ENCODE measurements at places on chromosomes 6 and 20.

GRCh38 chr6:110239526-110240274, 59.5 kb downstream of the CDC40 start:
- DNase-seq = no peak

DNA sequence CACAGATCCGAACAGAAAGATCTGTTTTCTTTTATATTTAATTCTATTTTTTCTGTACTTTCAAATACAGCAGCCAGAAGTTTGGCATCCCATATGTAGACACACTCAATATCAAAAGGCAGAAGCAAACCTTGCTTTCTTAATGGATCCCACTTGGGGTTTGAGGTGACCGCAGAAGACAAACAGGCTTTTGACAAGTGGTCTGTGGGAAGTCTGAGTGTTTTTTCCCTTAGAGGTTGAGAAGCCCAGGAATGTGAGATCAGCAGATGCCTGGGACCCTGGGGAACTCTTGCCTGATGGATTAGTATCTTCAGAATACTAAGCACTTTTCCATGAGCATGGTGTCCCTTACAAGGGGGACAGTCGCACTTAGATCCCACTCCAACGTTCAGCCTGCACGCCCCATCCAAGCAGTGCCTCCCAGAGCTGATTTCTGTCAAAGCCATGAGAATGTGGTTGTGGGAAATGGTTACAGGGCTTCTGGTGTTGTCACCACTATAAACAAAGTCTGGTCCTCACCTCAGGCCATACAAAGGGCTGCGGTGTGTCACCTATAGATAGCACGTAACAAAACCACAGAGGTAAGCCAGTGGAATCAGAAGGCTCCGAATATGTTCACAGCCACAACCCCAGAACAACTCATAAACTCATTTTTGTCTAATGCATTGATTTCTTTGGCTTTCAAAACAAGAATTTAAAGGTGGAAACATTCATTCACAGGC, 12.7 kb downstream of the IL17F start:
- no peak for DNase-seq

DNA sequence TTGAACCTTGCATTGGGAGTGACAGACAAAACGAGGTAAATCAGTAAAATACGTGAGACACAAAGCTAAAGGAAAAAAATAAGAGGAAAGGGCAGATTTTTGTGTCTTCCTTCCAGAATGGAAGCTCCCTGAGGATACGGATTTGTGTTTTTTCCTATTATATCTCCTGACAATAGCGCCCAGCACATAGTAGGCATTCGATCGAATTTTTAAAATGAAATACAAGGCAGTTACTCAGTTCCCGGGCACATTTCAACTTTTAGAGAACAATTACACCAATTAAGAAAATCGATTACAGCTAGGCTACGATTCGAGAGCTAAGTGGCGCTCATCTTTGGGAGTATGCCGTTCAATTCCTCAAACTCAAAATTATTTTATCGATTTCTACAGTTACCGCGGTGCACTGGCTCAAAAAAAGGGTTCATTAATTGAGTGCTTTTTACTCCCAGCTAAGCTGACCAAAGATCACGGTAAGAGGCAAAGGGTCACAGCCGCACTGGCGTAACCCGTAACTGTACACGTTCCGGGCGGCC, 443 bp downstream of the RMND1 start:
- DNase-seq = no peak

- DNase-seq = no peak
These were observed 849 bp downstream of the GSTA4 start for GRCh38 chr6:52994031-52994838.

DNA sequence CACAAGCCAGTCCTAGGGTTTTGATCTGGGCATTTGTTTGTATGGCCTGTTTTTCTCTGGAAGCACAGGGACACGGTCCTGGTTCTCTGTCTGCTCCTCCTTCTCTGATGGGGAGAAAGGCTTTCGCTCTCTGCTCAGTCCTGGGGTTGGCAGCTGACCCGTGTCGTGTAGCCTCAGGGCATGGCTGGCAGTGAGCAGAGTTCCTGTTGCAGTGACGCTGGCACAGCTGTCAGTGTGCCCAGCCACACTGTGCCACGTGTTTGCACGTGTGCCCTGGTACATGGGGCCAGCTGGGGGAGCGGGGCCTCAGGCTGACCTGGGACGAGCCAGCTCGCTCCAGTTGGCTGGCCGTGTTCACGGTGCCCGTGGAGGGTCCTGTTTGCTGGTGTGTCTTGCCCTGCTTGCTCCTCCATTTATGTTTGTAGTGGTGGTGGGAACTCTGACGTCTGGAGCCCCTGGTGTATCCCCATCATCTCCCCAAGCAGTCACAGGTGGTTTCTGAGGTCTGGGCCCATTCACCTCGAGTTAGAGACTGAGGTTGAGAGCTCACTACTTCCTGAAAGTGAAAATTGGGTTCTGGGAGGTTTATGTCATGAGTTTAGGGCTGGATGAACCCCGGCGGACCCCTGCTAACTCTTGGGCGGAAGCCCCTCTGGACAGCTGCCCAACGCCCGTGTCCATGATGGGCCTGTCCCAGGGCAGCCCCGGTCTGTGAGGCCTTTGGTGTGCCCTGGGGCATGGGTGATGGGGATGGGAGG, 10.2 kb upstream of the DNAJC5 start:
- DNase-seq = no peak

GRCh38 chr6:107567643-107568042, 77.7 kb downstream of the SOBP start:
- DNase-seq = no peak

DNA sequence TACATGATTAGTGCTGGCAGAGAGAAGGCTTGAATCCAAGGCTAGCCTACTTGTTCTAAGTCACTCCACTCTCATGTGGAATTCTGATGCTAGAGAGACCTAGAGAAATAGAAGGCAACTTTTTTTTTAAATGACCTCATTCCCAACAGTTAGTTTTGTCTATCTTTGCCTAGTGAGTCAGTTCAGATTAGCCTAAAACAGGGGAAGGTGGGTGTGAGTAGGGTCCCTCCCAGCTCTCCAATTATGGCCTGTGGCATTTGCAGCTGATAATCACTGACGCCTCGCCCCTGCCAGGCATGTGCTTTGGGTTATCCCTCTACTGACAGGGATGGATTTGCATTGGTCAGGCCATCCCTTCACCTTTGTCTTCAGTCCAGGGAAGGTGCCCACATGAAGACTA, 13.6 kb downstream of the TXLNB start:
- DNase-seq = no peak

DNA sequence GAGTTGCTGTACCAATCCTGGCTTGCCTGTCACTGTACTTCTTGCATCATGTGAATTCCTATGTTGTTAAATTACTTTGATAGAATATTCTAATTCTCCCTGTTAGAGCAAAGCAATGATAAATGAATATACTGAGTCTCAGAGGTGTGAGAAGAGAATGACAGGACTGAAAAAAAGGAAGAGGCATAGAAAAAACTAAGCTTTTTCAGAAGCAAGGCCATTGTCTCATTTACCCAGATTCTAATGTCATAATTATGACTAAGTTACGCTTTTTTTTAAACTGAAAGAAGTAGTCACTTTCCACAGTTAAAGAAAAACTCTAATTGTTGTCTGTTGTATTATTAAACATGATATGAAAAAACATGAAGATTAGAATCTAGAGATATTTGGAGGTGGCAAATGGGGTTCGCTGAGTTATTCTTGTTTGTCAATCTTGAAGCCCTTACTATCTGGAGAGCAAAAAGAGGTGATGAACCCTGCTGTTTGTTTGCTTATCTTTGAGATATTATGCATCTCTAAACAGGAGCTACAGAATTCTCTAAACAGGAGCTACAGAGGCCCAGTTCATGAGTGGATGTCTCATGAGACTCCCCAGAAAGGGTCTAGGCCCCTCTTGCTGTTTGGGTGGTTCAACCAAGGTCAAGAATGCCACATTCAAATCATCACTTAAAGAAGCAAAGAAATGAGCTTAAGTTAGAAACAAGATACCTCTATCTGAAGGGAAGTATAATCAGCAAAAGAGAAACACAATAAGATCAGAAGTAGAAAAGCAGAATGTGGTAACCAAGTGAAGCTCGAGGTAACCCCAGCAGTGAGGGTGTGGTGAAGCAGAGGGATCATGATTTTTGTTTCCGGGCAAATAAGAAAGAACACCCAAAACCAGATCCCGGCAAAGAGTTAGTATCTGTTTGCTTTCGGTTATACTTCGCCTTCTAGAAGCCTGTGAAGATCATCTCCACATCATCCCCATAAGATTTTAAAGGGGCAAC, 33.3 kb upstream of the THEMIS start:
- DNase-seq = no peak

DNA sequence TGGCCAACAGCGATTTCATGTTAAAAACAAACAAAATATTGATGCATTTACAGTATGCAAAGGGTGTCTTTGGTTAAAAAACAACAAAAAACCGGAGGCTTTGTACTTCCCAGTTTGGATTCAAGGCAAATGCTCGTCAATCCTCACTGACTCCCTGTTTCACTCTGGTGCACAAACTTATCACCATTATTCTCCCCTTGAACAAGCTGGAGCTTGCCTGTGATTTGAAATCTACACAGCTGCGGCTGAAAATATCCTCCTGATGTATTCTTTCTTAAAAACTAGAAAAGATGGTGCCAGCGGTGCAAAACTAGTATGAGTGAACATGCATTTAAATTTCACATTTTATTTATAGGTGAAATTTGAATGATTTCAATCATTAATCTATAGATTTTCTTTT, 3.3 kb downstream of the PERP start:
- DNase-seq = no peak

DNA sequence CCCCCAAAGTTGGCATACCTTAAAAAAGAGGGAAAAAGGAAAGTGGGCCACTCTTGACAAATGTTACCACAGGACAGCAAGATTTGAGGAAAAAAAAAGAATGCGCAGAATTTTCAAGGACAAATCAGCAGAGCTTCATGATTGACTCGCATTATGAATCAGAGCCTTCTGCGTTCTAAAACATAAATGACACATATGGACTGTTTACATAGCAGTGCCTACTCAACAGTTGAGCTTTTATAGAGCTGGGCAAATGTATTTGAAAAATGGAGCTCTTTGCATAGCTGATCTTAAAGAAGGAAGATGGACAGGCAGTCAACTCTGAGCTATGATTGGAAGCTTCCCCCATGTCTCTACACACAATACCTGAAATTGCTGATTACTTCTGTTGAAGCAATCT, 213.2 kb upstream of the NT5E start:
- no peak for DNase-seq

GRCh38 chr6:28947831-28948270, 24.1 kb upstream of the TRIM27 start:
- DNase-seq = no peak

- DNase-seq = no peak
These were observed 241.9 kb upstream of the MOCS1 start for GRCh38 chr6:40176152-40176551.
